Psoas muscle (tissue), 8 donors: ENCODE measurements at places on chromosomes 1 and 21.

- DNase-seq = no peak
Measured at GRCh38 chr1:92820551-92820950, 11.3 kb upstream of the RPL5 start.

- no peak for DNase-seq
Measured at GRCh38 chr1:167165948-167166689, 54.6 kb upstream of the POU2F1 start.

DNA sequence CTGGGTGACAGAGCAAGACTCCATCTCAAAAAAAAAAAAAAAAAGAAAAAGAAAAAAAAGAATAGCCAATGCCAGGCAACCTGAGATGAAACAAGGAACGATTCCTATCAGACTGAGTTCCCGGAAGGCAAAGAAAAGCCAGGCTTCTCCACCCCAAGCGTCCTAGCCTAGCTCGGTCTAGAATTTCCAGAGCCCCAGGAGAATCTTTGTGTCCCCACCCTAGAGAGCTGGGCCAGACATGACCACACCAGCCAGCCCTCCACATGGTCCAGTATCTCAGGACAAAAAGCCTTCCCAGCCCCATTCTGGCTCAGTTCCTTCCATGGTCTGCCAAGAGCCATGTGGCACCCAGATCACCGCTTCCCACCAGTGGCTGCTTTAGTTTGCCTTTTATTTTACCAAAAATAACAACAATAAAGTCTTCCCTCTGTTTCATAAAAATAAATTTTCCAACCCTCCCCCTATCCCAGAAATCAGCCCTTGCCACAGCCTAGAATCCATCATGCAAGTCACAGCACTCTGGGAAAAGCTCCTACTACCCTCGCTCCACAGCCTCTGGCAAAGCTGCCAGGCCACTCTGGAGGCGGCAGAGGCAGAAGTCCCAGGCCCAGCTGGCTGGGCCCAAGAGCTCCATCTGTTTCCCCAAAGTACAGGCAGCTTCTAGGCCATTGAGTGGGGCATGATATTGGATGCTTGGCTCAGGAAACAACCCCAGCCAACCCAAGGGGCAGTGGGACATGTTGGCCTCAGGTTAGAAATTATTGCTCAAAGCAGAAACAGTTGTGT is 3.5 kb upstream of the MKNK1 start:
- DNase-seq = peak; percentile 63

GRCh38 chr1:103489935-103490334 is 35.6 kb upstream of the RNPC3 start:
- no peak for DNase-seq

DNA sequence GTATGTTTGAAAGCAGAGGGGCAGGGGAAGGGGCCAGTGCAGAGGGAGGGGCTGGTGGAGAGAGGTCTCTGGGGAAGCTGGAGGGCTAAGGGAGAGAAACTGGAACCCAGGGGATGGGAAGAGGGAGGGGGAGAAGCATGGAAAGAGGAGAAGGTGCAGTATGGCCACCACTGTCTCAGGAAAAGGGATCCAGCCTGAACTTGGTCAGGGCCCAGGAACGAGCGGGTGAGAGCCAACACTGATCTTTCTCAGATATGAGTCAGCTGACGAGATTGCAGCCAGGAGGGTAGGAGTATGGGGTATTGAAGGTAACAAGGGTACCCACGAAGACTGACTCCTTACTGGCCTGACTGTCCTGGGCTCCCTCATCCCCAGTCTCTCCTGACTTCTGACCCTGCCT is 18.0 kb downstream of the TIE1 start:
- DNase-seq = no peak

GRCh38 chr1:176241385-176242015 is 34.4 kb upstream of the COP1 start:
- DNase-seq = no peak

GRCh38 chr1:210850556-210850955 is 283.4 kb downstream of the KCNH1 start:
- DNase-seq = no peak

- DNase-seq = peak; percentile 56
Measured at GRCh38 chr1:225461533-225462428, 33.9 kb upstream of the LBR start.

GRCh38 chr21:38834725-38835124 is 29.0 kb downstream of the ETS2 start:
- no peak for DNase-seq

DNA sequence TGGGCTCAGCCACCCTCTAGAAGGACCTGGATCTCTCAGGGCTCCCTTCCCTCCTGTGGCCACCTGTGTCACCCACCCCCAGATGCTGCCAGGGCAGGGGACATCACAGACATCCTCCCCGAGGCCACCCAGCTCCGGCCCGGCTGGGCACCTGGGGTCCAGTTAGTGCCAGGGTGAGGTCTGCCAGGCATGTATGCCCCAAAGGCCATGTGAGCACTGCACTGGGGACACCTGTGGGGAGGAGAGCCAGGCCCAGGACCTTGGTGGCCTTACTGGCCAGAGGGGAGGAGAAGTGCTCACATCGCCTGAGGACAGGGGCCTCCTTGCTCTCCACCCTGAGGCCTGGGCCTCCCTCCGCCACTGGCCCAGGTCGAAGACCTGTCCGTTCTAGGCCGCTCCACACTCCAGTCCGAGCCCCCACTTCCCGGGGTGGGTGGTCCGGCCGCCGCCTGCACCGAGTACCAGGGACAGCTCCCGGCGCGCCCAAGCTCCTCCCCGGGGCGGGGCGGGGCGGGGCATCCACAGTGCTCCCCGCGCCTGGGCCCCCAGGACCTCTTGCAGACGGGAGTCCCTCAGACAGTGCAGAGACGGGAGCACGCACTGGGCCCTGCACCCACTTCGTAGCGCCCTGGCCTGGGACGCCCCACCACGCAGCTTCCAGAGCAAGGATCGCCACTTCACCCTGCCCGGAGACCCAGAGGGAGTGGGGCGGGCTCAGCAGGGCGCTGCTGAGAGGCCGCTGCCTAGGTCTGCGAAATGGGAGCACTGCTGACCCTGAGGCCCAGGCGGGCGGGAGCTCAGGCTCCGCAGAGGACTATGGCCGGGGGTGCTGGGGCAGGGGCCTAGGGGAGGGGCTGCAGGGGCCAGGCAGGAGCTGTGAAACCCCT is 34.3 kb upstream of the CCDC27 start:
- no peak for DNase-seq

DNA sequence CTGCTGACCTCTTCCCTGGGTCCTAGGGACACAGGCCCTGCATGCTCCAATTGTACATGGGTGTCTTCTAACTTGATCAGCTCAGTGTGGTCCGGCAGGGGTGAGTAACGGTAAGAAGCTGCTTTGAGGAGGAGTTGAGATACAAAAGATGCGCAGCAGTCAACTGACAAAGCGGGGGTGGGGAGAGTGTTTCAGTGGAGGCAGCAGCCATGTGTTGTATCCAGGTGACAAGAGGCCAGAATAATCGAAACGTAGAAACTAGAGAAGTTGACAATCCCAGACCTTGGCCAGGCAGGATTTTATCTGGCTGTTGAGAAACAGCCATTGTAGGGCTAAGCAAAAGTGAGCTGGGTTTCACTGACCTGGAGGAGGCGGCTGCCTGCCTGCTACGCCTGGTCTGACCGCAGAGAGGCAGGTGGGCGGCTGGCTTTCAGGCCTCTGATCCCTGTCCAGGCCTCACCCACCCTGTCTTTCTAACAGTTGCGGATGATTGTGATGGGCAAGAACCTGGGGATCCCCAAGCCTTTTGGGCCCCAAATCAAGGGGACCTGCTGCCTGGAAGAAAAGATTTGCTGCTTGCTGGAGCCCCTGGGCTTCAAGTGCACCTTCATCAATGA is 28.8 kb downstream of the PADI6 start:
- DNase-seq = no peak

- no peak for DNase-seq
Measured at GRCh38 chr1:235012436-235013210, 116.0 kb downstream of the TOMM20 start.

GRCh38 chr1:89668961-89669360 is 36.0 kb downstream of the LRRC8C start:
- no peak for DNase-seq

GRCh38 chr1:31562707-31563360 is 13.5 kb upstream of the TINAGL1 start:
- no peak for DNase-seq

DNA sequence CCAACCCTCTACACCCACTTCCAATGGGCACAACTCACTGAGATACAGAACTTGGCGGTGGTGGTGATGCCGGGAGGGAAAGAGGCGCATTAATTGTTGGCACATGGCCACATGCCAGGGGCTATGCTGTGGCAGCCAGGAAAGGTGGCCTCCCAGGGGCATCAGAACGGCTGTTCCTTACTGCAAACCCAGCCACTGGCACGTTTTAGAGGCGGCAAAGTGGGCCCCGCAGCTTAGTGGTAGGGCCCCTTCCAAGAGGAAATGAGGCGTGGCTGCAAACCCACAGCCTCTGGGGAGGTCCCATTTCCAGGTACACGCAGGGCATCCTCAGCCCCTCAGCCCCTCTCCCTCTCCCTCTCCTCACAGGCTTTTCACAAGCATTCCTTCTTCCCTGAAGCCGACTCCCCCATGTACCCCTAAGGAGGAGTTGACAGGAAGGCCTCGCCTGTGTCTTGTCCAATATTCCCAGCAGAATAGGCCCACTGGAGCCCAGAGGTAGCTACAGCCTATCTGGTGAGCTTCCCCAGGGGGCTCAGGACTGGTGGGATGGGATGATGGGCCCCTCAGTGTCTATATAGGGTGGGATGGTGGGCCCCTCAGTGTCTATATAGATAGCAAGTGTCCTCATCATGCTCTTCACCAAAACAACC is 166.2 kb downstream of the CLIC6 start:
- DNase-seq = no peak

DNA sequence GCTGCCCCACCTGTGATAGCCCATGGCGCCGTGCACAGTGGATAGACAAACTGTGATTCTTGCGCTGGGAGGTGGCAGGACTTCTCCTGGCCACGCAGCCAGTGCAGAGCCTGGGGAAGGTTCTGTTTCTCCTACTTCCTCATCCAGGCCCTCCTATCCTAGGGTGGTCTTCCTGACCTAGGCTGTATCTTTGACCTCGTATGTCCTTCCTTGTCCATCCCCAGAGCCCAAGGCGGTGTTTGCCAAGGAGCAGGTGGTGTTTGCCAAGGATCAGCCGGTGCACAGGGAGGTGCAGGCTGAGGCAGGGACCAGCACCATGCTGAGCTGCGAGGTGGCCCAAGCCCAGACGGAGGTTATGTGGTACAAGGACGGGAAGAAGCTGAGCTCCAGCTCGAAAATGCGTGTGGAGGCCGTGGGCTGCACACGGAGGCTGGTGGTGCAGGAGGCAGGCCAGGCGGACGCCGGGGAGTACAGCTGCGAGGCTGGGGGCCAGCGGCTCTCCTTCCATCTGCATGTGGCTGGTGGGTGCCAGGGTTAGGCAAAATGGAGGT is 63.9 kb downstream of the OBSCN start:
- DNase-seq = peak; percentile 21

DNA sequence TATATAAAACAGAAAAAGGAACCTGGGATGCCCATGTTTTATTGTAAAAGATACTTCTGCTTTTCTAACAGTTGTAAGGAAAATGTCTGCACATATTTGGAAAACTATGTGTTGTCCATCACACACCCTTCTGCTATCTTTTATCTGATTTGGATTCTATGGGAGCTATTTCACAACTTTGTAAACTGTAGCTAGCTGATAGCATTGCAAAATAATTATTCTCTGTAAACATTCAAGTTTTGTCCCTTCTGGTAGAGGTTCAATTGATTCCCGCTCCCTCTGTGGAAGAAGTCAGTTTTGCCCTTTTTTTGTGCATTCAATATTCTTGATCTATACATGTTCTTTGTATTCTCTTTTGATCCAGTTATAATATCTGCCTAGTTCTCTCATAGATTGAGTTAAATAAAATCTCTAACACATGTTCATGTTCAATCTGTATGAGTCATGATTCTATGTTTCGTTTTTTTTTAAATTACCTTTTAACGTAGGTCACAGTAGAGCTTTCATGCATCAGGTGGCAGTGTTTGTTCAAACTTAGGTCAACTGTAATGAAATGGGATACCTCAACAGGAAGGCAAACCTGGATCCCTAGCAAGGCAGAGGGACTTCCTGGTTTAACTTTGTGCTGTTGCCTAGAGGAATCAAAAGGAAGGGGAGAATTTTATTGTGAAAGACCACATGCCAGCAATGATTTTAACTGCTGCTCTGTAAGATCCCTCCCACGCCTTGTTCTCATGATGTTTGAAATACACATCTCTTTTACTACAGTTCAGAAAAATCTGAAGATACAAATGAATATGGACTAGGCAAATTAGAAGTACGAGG is 26.0 kb upstream of the BCL9 start:
- no peak for DNase-seq

DNA sequence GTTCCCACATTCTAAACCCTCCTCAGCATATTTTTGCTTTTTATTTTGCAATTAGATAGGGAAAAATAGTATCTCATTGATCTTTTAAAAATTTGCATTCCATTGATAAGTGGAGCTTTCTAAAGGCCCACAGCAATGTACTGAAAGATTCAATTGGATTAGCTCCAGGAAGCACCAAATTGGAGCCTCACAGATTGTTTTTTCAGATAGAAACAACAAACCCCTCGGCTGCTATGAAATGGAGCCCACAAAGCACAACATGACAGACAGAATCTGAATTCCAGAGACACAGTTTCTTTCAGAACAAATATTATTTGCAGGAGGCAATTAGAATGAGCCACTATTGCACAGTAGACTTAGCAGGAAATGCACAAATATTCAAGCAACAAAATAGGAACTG is 58.9 kb upstream of the KIF26B start:
- no peak for DNase-seq

DNA sequence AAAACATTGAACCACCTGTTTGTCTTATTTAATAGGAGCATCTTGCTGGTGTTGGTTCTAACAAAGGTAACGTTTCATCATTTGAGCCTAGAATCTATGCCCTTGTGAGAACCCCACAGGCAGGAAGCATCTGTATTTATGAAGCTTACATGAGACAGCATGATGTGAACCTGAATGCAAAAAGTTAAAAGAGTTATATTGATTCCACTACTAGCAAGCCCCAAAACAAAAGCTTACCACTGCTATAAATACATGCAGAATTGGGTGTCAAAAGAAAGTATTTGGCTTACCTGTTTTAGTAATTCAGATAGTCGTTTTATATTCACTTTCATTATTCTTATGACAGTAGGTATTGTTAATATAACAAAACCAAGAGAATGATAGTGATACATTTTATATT is 301.2 kb upstream of the ADGRL2 start:
- no peak for DNase-seq

DNA sequence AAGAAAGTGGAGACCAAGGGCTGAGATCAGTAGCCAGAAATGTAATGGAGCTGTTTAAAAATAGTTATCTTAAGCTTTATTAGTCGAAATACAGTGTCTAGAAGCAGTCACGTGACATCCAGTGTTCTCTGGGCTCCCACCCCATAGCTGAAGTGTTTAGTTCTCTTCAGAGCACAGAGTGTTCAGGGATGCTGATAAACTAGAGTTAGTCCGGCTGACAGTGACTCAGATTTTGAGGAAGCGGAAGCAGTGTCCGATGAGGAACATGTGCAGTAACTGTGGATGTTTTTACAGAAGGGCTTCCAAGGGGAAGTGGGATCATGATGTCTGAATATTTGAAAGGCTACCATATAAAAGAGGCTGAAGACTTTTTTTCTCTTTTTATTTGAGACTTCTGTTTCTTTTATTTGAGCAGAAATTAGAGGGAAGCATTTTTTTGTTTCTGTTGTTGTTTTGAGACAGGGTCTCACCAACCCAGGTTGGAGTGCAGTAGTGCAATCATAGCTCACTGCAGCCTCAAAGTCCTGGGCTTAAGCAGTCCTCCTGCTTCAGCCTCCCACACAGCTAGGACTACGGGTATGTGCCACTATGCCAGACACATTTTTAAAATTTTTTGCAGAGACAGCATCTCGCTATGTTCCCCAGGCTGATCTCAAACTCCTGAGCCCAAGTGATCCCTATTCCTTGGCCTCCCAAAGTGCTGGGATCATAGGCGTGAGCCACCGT is 124.2 kb downstream of the GALNT2 start:
- DNase-seq = no peak

GRCh38 chr21:44994695-44995342 is 55.0 kb downstream of the SLX9 start:
- peak; percentile 79 for DNase-seq
